ENCODE measurements at places on chromosomes 11 and 22.

DNA sequence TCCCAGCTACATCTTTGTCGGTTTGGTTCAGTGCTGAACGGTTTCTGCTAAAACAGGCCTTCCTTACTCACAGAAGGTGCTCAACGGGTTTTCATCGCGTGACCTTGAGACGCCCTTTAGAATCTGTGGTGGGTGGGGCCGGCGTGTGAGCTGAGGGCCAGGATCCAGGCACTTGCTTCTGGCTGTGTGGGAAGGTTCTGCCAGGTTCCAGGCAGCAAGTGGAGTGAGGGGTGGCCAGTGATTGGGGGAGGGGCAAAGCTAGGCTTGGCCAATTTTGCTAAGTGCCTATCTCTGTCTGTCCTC, 35.2 kb downstream of the KCNJ4 start:
- DNase-seq, result no peak

GRCh38 chr11:19817265-19817851, 104.7 kb downstream of the NAV2 start:
- no peak for DNase-seq

- no peak for DNase-seq
These were observed 54.8 kb downstream of the PAK1 start for GRCh38 chr11:77418971-77419597.

- DNase-seq, result no peak
These were observed 30.2 kb downstream of the SBF1 start for GRCh38 chr22:50444663-50445062.

- no peak for DNase-seq
These were observed 26.3 kb downstream of the TRMU start for GRCh38 chr22:46361826-46362202.

DNA sequence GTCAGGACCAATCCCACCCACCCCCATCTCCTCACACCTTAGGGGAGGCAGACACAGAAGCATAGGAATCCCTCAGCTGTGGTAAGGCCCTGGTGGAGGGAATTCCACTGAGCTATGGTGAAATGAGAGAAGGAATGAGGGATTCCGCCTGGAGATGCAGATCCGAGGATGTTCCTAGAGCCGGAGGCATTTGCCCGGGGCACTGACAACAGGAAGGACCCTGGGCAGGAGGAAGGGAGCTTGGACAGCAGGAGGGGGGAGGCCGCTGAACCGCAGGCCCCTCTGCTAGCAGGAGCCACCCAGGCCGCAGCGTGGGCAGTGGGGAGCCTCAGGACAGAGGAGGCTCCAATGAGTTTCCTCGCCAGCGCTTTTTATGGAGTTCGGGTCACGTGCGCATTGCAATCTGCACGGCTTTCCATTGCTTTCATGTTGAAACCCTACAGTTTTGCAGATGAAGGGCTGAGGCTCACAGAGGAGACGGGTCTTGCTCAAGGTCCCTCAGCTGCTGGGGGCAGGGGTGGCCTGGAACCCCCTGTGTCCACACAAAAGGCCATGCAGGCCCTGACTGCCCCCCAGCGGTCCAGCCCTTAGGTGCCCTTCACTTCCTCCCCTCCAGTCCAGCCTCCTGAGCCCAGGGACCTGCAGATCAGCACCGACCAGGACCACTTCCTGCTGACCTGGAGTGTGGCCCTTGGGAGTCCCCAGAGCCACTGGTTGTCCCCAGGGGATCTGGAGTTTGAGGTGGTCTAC, 15.5 kb downstream of the CSF2RB start:
- DNase-seq, result no peak

GRCh38 chr22:22599248-22599647, 40.2 kb upstream of the PRAME start:
- no peak for DNase-seq

DNA sequence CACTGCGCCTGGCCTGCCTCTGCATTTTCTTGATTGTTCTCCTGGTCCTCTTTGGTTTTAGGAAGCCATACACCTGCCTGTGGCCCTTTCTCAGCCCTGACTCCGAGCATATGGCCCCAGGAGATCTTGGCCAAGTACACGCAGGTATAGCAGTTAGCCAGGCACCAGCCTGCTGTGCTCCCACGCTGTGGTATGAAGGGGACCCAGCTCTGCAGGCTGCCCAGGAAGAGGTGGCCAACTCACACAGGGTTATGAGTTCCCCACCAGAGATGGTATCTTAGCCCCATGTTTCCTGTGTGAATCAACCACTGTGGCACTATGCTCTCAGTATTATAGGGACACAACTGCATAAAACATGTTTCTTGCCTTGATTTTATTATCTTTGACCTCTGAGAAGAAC, 31.1 kb downstream of the SGSM3 start:
- peak; percentile 29 for DNase-seq

GRCh38 chr11:26245046-26245445, 86.9 kb upstream of the ANO3 start:
- no peak for DNase-seq

DNA sequence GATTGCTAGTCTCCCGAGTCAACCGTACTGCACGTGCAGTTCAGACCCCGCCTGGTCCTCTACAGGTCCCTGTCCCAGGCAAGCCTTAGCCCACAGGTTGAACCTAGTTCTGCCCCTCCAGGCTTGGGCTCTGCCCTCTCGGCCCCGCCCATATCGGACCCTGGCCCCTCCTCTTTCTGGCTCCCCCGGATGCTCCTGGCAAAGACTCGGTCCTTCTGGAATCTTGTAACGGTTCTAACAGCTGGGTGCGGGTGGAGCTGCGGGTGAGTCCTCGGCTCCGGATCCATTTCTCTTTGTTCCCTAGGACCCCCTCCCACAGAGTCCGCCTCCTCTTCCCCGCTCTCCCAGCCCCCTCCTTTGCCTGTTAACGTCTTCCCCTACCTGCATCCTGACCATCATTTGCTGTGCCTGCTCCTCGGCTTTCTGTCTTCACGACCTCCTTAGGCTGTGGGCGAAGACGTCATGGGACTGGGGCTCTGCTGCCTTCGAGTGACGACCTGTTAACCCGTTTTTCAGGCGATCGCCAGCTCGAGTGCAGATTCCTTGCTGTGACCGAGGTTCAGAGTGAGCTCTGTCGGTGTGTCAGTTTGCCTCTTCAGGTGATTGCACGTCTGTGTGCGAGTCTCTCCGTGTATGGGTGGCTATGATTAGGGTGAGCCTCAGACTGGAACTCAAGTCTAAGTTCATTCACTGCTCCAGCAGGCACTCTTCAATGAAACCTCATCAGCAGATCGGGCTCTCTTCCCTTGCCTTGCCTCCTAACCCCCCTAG, at the start of gene DNHD1:
TSS of gene DNHD1 (plus strand) at position 212 of the 771 bp plus-strand sequence. CDS start 936 bp downstream, outside the sequence.
- DNase-seq, result no peak

All from activated CD8-positive, alpha-beta memory T cell treated with anti-CD3 and anti-CD28 coated beads for 1 hour (primary cell).